Activated gamma-delta T cell treated with Interleukin-2 at 50 U/mL for 16 hours (primary cell): ENCODE measurements at places on chromosomes 13 and 19.

- DNase-seq, result no peak
These were observed 7.5 kb downstream of the FBN3 start for GRCh38 chr19:8141726-8142512.

GRCh38 chr13:89239361-89240127 lies 1568.4 kb downstream of the SLITRK5 start:
- DNase-seq, result no peak

DNA sequence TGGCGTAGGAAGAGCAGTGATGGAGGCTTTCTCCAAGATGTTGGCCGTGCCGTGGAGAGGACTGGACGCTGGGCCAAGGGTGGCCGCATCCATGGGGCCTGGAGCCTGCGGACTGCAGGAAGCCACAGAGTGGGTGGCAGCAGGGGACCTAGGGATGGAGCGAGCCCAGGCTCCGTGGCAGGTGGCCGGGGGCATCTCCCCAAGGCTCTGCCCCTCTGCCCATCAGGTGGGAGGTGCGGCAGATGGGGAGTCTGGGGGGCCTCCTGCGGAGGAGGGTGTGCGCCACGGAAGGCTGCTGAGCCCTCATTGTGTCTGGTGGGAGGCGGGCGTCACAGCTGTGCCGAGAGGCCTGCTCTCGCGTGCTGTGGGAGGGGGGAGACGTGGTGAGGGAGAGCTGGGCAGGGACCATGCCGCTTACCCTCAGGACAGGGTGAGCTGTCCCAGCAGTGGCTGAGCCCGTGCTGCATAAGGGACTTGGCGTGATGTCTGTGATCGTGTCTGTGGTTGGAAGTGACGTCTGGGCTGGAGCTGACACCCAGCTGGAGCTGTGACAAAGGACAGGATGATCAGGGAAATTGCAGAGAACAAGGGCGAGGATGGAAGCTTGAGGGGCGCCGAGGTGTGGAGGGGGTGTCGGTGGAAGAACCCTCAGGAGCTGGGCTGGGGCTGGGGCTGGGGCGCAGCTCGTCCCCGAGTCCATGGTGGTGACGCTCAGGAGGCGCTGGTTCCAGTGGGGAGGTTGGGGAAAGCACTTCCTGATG lies 13.4 kb downstream of the MCF2L start:
- DNase-seq, result no peak

DNA sequence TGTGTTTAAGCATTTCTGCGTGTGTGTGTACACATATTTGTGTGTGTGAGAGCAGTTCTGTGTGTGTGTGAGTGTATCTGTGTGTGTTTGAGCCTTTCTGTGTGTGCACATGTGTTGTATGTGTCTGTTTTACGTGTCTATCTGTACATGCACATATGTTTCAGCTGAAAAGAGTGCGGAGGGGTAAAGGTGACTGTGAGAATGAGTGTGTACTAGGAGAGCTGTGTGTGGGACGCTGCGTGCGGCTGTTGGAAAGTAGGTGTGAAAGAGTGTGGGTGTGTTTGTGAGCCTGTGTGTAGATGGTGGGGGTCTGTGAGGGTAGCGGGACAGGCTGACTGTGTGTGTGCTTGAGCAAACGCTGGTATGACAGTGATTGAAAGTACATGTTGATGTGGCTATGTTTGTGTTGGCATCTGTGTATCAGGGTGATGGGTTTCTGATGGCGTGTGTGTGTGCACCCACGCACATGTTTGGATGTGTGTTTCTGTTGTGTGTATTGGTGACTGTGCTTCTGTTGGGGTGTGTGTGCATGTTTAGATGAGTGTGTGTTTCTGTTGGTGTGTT lies 7.5 kb upstream of the TPM4 start:
- DNase-seq, result no peak

DNA sequence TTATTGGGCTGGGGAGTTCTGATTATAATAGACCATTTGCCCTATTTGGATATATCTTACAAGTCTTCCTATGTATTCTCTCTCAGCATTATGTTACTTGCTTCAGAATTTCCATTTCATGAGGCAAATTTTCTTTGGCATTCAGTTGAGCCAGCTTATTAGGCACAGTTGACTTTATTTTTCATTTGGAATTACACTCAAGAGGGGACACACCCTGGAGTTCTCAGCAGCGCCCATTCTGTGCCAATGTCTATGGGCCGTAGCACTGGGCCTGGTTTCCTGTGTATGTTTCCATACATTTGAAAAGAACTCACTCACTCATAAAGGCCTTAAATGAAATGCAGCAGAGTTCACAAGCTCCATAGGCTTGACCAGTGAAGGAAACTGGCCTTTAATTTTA lies 138.5 kb downstream of the KLF12 start:
- no peak for DNase-seq

DNA sequence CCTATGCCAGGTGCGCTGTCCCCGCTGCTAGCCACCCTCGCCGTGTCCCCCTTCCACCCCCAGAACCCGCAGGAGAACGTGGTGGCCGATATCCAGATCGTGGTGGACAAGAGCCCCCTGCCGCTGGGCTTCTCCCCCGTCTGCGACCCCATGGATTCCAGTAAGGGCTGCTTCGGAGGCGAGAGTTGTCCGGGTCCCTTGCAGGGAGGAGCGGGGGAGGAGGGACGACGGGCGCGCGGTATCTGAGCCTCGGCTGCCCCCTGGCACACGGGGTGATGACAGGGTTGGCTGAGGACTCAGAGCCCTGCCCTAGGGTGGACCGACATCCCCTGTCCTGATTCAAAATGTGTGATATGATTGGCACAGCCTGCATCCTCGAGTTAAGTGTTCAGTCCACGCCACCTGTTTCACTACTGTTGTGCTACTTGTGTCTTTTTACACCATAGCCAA lies 653 bp downstream of the MVB12A start:
- DNase-seq, result no peak

DNA sequence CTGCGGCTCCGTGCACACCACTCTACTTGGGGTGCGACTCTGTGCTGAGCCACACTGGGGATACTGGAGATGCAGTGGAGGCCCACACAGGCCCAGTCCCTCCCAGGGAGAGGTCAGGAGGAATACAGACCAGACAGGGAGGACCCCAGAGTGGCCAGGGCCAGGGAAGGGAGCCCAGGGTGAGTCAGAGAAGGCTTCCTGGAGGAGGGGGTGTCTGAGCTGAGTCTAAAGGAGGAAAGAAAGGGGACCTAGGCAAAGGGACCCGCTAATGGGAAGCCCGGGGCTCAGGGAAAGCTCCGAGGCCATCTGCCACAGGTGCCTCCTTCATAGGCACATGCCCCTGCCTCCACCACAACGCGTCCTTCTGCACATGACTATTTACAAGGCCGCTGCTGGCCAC lies 13.3 kb upstream of the PRKD2 start:
- DNase-seq, result no peak

DNA sequence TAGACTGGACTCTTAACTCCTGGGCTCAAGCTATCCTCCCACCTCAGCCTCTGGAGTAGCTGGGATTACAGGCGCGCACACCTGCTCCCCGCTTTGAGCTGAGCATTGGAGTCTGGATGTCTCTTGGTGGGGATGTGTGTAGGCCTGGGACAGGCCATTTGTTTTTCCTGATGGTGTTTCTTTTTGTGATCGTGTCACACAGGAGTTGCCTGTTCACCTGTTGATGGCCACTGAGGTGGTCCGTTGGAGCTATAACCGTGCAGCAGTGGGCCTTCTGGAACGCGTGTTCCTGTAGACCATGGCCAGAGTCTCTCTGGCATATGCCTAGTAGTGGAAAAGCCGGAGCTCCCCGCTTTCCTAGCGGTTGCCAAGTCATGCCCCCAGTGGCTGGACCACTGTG lies 3.5 kb downstream of the PAK4 start:
- DNase-seq, result no peak

GRCh38 chr13:38602266-38602665 lies 84.6 kb upstream of the FREM2 start:
- no peak for DNase-seq

- DNase-seq, result peak; percentile 77
These were observed 12.4 kb downstream of the NOSIP start for GRCh38 chr19:49567861-49568441.

DNA sequence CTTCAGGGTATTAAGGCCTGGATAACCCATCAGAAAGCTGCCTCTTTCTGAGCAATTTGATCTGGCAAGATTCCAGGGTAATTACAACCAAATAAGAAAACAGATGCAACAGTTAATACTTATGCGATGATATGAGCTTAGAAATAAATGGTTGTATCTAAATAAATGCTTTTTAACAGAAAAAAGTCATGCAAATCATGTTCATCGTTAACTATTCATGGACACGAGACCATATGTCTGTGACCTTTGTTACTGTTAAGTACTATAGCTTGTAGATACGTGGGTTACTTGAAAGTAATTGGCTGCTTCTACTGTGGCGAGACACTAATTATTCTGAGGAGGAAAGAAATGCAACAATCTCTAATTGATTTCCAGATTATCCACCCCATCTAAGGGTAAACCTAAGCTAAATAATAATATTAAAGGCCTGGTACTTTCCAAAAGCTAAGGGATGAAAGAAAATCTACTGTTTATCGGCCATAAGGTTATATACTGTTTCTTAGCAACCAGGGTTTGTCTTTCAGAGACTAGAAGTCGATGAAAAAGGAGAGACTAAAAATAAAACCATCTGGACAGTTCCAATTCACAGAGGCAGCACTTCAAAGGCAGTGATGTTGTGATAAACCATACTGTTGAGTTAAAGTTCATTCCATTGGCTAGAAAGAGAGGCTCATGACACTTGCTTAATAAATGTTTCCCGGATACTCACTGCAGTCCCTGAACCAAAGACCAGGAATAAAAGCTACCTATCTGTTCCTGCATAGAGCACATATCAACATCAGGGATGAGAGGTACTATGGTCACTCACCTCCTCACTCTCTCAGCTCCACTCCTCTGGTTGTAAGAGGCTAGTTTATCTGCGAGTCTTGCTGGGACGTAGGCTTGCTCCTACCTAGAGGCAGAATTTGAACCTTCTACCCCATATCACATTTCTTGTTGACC lies 1.5 kb downstream of the EPSTI1 start:
- DNase-seq, result no peak

DNA sequence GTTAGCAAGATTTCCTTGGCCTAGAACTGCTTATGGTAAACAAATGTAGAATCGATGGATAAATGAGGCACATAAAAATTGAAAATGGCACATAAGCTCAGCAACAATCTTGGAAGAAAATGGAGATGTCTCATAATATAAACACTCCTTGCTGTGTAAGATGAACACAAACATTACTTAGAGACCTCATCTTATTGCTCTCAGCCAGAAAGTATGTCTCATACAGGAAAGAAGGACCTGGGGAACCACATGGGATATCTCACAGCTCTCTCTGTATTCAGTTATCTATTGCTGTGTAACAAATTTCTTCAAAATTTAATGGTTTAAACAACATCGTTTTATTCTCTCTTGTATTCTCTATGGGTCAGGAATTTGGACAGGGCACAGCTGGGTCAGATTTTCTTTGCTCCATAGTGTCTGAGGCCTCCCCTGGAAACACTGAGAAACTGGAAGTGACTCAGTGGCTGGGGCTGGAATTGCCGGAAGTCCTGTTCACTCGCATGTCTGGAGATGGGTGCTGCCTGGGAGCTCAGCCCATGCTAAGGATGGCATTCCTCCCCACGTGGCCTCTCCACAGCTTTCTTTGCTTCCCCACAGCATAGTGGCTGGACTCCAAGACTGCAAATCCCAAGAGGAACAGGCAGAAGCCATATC lies 105.1 kb downstream of the NUFIP1 start:
- DNase-seq, result no peak

GRCh38 chr13:45316338-45316737 lies 24.6 kb downstream of the TPT1 start:
- no peak for DNase-seq

DNA sequence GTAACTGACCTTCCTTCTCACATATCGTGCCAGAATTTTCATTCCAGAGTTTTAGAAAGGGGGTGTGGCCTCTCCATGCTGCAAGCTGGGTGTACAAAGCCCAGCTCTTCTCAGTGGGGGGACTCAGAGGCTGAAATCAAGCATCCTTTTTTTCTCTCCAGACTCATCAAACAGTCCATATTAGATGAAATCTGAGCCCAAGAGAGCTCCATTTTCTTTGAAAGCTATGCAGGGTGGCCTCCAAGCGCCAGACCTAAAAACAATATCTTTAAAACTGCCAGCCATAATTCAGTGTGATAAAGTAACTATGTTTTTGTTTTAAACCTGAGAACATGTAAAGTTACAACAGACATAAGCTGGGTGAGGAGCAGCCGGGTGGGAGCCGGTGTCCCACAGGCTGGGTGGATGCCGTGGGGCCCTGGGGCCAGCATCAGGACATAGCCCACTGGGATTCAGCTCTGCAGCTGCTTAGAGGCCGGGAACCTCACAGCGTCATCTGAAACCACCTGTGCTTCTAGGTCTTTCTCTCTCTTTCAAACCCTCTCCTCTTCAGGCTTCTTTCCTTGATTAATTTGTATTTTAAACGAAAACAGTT lies 249.2 kb downstream of the ZNF536 start:
- DNase-seq, result no peak

DNA sequence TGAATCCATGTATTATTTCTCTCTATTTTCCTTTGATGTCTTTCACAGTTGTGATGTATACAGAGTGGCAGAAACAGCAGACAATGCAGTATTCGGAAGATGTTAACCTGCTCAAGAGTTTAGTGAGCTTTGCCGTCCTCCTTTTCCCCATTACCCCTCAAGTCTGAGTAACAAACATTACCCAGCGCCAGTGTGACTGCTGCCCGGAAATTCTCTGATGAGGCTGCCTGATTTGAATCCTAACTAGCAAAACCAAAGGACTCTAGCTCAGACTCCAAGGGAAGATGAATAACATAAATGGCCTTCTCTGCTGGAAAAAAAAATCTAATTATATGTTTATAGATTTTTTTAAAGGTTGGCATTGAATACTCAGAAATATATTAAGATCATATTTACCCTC lies 247.3 kb upstream of the SOX21 start:
- DNase-seq, result no peak

- no peak for DNase-seq
These were observed 678 bp downstream of the ISOC2 start for GRCh38 chr19:55460670-55461258.

GRCh38 chr13:66482836-66483235 lies 747.3 kb downstream of the PCDH9 start:
- DNase-seq, result no peak

GRCh38 chr13:44425041-44425814 lies 51.6 kb downstream of the SERP2 start:
- DNase-seq, result no peak

GRCh38 chr13:29418026-29418425 lies 177.5 kb downstream of the SLC7A1 start:
- no peak for DNase-seq

DNA sequence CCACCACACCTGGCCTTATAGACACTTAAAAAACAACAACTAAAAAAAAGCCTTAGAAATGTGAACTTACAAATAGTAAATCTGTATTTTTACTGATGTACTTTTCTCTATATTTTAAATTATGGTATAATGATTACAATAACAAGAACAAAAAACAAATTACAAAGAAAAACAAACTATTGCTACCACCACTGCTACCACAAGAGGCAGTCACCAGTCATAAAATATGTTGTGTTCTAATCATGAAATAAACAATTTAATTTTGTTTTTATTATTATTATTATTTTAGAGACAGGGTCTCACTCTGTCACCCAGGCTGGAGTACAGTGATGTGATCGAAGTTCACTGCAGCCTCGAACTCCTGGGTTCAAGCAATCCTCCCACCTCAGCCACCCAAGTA lies 72.2 kb downstream of the DIAPH3 start:
- DNase-seq, result no peak

GRCh38 chr19:46408664-46409039 lies 4.7 kb downstream of the CCDC8 start:
- no peak for DNase-seq

GRCh38 chr19:48194844-48195830 lies 24.7 kb downstream of the ZSWIM9 start:
- DNase-seq, result no peak

GRCh38 chr13:51453207-51453958 lies 547 bp upstream of the INTS6 start:
- DNase-seq, result peak; percentile 79
